Stimulated activated CD4-positive, alpha-beta T cell treated with anti-CD3 and anti-CD28 coated beads, Interleukin-1b, Interleukin-23, amount 100 ng/mL, for 1 hour (primary cell): ENCODE measurements at places on chromosomes 13 and 19.
A peak's percentile ranks its signal among the peaks of the same experiment; 100 is the strongest.

DNA sequence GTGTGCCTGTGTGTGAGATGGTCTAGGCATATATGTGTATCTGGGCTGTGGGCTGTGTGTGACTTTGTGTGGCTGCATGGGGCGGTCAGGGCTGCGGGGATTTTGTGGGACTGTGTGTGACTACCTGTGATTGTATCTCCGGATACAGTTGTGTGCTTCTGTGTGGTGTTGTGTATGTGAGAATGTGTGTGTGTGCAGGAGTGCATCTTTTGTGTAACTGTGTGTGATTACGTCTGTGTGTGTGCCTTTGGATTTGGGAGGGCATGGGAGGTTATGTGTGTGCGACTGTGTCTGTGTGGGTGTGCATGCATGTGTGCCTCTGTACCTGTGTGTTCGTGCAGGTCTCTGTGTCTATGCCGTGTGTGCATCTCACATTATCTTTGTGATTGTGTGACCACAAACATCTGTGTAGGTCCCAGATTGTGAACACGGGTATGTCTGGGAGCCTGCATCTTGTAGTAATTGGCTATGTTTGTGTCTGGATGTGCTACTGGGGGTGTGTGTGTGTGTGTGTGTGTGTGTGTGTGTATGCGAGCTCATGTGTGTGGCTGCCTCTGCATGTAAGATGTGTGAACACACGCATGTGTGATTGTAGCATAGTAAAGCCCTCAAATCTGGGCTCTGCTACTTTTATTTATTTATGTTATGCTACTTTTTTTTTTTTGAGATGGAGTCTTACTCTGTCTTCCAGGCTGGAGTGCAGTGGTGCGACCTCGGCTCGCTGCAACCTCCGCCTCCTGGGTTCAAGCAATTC lies 7.6 kb downstream of the EHD2 start:
- no peak for DNase-seq

- no peak for DNase-seq
Observed at GRCh38 chr13:78709028-78709427, 50.1 kb upstream of the OBI1 start.

DNA sequence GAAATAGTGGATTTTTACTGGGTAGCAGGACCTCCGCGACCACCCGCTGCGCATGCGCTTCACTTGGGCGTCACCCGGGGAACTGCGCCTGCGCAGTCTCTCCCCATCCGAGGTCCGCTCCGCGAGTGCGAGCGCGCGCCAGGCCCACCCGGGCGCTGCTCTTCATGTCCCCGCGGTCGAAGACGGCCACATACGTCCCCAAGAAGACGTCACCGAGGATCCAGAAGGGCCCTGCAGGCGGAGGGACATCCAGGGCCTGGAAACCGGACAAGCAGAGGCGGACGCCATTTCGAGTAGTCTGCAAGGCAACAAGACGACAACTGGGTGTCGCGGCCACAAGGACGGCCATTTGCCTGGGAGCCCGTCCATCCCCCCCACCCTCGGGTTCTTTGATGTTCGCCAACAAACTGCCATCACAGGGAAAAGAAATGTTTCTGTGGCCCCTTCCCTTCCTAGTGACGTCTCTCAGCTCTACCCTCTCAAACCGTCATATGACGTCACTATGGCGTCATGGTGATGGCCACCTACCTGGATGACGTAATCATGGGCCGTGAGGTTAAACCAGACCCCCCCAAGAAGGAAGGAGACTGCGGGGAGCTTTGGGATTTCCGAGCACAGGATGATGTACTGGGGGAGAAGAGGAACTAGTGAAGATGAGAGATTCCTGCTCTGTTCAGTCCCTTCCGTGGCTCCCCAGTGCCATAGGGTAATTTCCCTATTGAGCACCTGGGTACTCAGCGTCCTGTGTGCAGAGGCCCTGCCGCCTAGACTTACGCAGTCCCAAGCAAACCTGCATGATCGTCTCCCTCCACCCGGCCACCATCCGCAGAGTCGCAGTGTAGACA lies 6.7 kb downstream of the NAPSA start:
- DNase-seq, result peak; percentile 53

DNA sequence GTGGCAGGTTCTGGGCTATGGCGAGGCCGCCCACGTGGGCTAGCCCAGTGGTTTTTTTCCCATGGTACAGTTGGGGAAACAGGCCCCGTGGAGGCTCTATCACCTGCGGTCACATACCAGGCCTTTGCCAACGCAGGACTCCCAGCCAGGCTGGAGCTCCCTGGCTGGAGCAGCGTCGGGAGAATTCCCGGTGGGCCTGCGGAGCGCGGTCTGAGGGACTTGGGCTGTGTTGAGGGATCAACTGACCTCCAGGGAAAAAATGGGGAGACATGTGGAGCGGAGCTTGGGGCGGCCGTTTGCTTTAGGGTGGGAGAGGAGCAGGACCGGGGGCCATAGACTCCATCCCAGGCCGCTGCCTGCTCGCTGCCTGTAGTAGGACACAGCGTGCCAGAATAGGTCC lies 16.4 kb downstream of the DOT1L start:
- DNase-seq, result no peak

GRCh38 chr13:52085421-52085820 lies 43.5 kb downstream of the NEK5 start:
- no peak for DNase-seq

DNA sequence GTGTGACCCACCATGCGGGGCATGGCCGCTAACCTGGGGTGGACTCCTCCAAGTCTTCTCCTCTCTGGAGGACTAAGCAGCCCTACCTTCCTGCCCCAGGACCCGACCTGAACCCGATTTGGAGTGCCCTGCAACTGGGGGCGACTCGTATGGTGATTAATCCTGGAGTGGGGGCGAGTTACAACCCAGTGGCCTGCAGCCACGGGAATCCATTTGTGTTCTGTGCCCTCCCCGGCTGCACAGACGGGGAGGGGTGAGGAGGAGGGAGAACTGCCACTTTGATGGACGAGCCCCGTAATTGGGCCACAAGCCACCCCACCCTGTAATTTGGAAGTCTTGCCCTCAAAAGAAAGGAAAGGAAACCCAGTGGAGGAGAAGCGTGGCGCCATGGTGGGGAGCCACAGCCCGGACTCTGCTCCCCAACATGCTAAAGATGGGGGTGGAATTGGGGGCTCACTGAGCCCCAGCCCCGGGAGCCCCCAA lies 18.0 kb downstream of the PRR36 start:
- DNase-seq, result no peak

DNA sequence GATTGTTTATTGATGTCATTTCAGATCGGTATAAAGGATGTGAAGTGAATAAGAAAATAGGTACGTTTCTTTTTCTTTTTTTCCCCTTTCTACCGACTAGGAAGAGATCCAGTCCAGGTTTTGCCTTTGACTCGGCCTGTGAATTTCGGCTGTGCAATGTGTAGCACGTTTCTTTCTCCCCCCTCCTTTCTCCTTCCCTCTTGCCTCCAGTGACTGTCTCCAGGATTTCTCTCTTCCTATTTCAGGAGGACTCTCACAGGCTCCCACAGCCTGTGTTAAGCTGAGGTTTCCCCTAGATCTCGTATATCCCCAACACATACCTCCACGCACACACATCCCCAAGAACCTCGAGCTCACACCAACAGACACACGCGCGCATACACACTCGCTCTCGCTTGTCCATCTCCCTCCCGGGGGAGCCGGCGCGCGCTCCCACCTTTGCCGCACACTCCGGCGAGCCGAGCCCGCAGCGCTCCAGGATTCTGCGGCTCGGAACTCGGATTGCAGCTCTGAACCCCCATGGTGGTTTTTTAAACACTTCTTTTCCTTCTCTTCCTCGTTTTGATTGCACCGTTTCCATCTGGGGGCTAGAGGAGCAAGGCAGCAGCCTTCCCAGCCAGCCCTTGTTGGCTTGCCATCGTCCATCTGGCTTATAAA lies at the start of gene GPC6:
GPC6 (plus strand) TSS at position 185 of the 657 bp plus-strand sequence.
- no peak for DNase-seq

- no peak for DNase-seq
Observed at GRCh38 chr13:59686798-59687394, 476.8 kb downstream of the DIAPH3 start.
